ENCODE measurements at places on chromosomes 6 and 20.
A peak's percentile ranks its signal among the peaks of the same experiment; 100 is the strongest.

DNA sequence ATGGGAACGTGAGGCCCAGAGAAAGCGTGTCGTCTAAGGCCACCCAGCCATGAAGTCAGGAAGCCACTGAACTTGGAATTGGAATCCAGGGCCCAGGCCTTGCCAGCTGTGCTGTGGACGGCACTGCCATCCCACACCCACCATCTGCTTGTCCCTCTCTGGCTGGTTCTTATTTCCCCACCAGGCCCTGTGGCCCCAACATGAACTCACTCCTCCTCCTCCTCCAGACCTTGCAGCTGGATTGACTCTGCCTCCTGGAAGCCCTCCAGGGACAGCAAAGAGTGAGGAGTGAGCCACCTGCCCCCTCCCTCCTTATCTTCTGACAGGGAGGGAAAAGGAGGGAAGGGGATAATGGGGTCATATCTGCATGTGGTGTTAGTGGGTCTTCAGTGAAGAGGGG, 16.0 kb upstream of the IP6K3 start:
- no peak for DNase-seq

DNA sequence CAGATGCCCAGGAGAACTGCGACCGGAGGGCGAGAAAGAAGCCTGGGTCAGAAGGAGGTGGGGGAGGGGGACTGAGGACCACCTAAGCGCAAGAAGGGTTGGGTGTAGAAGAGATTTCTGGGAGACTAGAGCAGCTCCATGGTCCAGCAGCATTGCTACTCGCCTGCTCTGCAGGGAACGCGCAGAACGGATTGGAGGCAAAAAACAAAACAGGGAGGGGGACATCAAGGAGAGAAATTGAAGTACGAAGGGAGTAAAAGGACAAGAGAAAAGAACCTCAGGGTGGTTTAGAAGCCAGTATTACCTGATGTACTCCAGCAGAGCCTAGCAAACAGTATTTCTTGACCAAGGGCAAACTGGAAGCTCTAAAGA, 537 bp upstream of the GABBR1 start:
- no peak for DNase-seq

GRCh38 chr6:160990847-160991405, 643 bp upstream of the MAP3K4 start:
- no peak for DNase-seq

GRCh38 chr20:64244281-64244805, 11.2 kb upstream of the PCMTD2 start:
- no peak for DNase-seq

- no peak for DNase-seq
Observed at GRCh38 chr20:2865101-2865500, 8.2 kb upstream of the PTPRA start.

DNA sequence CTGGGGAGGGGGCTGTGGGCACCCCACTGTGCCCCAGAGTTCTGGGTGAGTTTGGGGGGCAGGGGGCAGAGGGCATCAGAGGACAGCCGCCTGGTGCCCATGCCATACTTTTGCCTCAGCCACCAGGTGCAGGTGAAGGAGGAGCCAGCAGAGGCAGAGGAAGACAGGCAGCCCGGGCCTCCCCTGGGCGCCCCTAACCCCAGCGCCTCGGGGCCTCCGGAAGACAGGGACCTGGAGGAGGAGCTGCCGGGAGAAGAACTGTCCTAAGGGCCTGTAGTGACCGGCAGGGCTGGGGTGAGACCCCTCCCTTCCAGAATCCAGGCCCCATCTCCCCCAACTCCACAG, 39.6 kb upstream of the MDFI start:
- DNase-seq = no peak

GRCh38 chr6:113830140-113830539, 27.0 kb upstream of the MARCKS start:
- DNase-seq = no peak

GRCh38 chr6:160667639-160668481, 3.8 kb upstream of the LPA start:
- no peak for DNase-seq

- no peak for DNase-seq
Observed at GRCh38 chr6:52132292-52132691, 44.9 kb upstream of the PKHD1 start.

GRCh38 chr20:3168079-3168828, 5.1 kb downstream of the LZTS3 start:
- DNase-seq = peak; percentile 85

DNA sequence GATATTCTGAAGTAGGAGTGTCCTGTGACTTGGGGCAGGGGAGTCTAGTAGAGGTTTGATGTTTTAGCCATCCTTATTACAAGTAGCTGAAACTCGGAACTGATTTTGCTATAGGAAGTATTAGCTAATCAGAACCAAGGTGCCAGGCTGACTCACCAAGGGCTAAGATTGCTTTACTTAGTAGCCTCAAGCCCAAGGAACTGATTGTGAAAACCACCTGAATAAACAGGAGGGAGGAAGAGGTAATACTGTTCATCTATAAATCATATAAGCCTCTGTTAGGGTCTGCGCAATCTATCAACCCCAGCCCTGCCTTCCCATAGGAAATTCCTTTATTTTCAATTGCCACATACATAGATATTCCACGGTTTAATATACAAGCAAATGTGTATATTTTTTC, 54.4 kb downstream of the GNAS start:
- DNase-seq = no peak

DNA sequence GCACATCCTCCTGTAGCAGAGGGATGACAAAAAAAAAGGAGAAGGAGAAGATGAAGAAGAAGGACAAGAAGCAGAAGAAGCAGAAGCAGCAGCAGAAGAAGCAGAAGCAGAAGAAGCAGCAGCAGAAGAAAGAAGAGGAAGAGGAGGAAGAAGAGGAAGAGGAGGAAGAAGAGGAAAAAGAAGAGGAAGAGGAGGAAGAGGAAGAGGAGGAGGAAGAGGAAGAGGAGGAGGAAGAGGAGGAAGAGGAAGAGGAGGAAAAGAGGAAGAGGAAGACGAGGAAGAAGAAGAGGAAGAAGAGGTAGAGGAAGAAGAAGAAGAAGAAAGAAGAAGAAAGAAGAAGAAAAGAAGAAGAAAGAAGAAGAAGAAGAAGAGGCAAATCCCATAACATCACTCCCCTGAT, 35.0 kb upstream of the AHI1 start:
- DNase-seq = no peak

DNA sequence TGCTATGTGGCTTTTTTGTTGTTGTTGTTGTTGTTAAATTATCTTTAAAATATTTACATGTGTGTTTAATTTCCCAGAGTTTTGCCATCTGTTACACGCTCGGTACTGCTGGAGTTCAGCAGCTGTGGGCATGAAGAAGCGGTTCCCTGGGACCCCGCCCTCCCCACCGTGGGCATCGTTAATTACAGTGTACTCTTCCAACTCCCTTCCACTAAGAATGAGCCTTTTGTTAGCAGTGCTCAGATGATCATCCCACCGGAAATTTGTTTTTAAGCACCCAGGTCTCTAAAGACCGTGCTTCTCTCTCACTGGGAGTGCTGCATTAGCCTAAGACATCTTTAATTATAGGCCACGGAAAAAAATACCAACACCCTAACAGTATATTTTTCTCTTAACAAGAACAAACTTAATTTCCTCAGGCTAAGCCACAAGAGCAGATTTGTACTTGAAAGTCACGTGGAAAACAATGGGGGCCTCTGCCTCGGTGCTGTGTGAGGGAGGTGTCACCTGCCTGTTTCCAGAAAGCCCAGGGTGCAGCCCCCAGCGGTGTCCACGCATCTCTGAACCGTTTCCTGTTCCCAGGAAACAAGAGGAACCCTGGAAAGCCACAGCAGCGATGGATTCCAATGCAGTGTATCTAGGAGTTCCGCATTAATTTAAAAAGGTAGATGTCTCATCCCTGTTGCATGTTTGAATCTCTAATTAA, 113.3 kb upstream of the FRMD1 start:
- peak; percentile 25 for DNase-seq

DNA sequence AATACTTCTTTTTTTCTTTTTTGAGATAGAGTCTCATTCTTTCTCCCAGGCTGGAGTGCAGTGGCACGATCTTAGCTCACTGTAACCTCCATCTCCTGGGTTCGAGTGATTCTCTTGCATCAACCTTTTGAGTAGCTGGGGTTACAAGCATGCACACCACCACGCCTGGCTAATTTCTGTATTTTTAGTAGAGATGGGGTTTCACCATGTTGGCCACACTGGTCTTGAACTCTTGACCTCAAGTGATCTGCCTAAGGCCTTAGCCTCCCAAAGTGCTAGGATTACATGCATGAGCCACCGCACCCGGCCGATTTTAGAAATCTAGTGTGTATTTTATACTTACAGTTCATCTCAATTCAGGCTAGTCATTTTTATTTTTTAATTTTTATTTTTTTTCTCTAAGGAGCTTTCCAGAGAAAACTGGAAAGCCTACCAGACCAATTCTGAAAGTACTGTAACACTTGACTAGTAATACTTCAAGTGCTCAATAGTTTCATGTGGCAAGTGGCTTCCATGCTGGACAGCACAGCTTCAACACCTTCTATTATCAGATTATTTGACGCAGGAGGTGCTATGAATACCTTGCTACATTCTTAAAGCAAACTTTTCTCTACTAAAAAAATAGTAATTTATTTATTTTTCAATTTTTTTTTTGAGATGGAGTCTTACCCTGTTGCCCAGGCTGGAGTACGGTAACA, 25.0 kb downstream of the POLR1C start:
- DNase-seq = no peak

- DNase-seq = no peak
Observed at GRCh38 chr6:15358579-15359327, 112.9 kb downstream of the JARID2 start.

DNA sequence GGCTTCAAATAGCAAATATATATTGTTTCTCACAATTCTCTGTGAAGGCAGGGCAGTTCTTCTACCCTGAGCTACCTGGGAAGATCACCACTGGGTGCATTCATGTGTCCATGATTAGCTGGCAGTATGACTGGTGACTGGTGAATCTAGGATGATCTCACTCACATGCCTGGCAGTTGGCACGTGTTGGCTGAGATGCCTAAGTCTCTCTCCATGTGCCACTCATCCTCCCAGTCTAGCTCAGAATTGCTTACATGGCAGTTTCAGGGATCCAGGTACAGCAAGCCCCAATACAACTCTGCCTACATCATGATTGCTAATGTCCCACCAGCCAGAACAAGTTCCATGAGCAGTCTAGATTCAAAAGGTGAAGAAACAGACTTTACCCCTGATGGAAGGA, 346.8 kb upstream of the CNR1 start:
- no peak for DNase-seq

DNA sequence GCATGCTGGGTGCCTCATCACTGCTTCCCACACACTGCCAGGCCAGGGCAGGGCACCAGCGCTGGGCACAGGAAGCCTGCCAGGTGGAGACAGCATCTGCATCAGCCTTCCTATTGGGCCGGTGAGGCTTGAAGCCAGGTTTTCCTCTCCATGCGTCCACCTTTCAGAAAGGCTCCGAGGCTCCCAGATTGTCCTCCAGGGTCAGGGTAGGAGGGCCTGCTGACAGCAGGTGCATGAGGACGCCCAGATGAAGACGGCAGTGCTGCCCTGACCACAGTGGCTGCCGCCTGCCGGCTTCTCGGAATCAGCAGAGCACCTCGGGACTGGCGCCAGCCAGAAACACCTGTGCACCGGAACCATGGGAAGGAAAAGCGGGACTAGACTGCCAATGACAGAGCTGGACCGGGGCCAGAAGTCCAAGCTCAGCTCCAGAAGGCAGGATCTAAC, 170.5 kb upstream of the CST7 start:
- DNase-seq = peak; percentile 42

DNA sequence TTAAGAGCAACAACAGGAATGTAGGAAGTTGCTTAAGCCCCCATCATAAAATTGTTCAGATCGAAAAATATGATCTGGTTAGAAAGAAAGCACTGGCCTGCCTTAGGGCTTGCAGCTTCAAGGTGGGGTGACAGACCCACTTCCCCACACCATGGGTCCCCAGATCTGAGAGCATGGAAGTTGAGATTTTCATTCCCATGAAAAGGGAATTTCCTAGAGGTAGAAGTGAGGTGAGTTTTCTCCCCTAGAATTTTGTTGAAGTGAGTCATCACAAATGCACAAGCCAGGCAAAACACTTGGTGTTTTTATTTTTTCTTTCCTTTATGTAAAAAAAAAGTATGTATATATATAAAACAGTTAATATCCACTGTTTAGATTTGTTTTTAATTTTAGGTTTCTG, 213.6 kb upstream of the SUPT3H start:
- DNase-seq = no peak

GRCh38 chr6:37340639-37340943, 13.2 kb upstream of the RNF8 start:
- no peak for DNase-seq

DNA sequence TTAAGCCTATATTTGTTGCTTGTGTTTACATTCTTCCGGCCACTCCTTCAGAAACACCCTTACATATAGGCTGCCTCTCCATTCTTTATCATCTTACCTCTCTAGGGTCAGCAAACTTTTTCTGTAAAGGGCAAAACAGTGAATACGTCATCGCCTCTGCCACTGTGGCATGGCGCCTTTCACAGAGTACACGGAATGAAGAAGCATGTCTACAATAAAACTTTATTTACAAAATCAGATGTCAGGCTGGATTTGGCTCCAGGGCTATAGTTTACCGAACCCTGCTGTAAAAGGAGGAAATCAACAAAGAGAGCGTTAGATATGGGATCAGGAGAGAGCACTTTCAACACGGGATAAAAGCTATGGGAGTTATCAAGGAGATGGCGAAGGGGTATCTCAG, 9.3 kb upstream of the NCR2 start:
- no peak for DNase-seq

DNA sequence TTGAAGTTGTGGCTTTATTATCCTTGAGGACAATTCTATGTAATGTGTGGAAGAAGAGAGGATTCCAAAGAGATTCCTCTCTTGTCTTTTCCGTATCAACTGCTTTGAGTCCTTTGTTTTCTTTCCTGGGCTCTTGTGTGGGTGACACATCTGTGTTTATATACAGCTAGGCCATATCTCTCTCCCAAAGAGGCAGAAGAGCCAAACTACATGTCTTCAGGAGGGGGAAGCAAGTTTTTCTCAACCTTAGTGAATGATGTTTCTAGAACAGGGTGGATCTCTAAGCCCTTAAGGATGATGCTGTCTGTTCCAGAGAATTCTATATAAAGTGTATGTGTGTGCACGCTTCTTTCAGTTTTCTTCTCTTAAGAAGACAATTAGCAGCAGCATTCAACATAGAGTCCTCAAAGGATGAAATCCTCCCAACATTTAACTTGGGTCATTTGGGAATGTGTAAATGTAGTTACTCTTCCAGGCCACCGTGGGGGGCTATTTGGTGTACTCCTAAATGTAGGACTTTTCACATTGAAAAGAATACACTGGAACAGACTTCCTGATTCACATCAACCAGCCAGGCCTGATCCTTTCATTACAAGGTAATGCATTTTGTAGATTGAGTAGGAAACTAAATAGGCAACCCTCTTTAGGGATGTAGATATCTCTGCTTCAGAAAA, 92.8 kb upstream of the EEF1E1 start:
- DNase-seq = no peak

DNA sequence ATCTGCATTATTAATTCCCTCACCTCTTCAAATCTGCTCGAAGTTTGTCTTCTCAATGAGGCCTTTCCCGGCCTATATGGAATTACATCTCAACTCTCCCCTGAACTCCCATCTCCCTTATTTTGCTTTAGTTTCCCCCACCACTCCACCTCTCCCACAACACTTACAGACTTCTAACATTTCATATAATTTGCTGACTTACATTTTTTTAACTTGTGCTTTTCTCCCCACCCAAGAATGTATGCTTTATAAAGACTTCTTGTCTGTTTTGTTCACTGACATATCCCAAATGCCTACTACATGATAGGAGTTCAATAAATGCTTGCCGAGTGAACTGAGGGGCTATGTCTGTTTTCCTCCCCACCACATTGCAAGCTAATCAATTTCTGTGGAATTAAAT, 3.9 kb upstream of the MARCKS start:
- no peak for DNase-seq

Measured in upper lobe of right lung (tissue), 1 donor.